Stimulated activated CD4-positive, alpha-beta T cell treated with anti-CD3 and anti-CD28 coated beads, Interleukin-2, amount 100 ng/mL, for 48 hours (primary cell): ENCODE measurements at places on chromosomes 4 and X.
A peak's percentile ranks its signal among the peaks of the same experiment; 100 is the strongest.

DNA sequence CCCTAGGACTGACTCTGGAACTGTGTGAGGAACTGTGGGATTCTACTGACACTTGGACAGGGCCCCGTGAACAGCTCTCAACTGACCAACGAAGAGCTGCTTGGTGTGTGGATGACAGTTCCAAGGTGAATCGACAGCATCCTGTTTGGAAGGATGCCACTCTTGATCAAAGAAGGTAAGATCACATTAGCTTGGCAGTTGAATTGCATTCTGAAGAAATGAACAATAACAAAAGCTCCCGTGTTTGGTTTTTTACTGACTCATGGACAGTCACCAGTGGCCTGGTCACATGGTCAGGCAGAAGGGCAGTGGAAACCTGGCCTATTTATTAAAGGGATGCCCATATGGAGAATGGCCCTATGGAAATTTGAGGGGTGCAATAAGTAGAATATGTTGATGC, 33.1 kb upstream of the GPR34 start:
- DNase-seq: no peak

DNA sequence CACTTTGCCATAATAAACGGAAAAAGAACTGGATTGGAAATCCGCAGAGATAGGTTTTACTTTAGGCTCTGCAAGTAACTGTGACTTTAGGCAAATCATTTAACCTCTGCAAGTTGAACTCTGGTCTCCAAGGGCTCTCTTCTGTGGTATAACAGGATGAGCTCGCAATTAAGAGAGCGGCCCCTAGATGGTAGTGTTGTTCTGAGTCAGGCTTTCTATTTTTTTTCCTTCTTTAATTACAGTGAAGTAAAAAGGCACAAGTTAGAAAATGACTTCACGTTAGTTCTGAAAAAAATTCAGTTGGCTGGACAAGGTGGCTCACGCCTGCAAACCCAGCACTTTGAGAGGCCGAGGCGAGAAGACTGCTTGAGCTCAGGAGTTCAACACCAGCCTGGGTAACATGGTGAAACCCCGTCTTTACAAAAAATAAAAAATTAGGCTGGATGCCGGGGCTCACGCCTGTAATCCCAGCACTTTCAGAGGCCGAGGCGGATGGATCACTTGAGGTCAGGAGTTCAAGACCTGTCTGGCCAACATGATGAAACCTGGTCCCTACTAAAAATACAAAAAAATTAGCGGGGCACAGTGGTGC, 18.0 kb downstream of the RPS3A start:
- DNase-seq: peak; percentile 47

GRCh38 chrX:151396042-151396824, 773 bp upstream of the VMA21 start:
- DNase-seq: peak; percentile 7

GRCh38 chrX:153953342-153953830, 8.9 kb upstream of the RENBP start:
- DNase-seq: peak; percentile 91

DNA sequence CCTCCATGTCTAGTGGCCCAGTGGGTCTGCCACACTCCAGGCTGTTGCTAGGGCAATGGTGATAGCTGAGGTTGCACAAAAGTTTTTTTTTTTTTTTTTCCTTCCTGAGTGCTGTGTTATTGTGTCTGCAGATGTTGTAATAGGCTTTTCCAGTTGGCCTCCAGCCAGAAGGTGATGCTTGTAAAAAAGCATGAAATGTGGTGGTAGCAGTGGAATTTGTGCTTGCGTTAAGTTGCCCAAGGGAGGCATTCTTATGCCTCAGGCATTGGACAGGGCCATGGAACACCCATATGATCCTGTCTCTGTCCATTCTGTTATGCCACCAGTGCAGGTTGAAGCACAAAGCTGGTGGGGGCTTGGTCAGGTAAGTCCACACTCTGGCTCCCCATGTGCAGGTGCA, 660.5 kb upstream of the SPANXN1 start:
- DNase-seq: no peak

DNA sequence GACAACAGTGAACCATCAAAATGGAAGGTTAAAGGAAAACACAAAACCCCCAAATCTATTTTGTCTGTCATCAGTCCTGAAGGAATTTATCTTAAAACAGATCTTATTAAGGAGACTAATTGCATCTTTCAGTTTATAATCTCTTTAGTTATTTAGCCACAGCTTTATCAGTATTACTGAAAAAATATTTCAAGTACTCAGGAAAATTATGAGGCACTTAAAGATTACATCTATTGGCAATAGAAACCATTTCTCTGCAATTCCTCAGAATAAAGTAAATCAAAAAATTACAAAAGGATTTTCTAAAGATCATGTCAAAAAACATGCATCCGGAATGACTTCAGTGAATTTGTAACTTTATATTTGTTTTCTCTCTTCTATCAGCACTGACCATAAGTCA, 35.2 kb downstream of the ANTXR2 start:
- no peak for DNase-seq

DNA sequence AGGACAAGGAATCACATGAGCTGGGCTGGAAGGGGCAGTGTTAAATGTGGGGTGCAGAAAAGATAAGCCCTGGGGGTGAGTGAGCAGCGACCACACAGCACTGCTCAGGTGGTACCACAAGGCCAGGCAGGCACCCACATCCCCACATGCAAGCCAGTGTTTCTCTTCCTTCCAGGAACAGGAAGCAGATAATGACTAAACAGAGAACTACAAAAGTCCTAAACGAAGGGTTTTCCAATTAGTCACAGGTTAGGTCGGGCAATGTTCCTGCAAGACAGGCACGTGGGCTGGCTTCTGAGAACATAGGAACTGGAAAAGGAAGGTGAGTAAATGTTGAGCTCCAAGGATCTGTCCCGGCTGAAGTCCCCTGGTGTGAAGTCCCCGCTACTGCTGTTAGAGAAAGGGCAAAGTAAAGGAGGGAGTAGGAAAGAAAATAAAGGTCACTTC, 19.5 kb downstream of the RELL1 start:
- DNase-seq: no peak

DNA sequence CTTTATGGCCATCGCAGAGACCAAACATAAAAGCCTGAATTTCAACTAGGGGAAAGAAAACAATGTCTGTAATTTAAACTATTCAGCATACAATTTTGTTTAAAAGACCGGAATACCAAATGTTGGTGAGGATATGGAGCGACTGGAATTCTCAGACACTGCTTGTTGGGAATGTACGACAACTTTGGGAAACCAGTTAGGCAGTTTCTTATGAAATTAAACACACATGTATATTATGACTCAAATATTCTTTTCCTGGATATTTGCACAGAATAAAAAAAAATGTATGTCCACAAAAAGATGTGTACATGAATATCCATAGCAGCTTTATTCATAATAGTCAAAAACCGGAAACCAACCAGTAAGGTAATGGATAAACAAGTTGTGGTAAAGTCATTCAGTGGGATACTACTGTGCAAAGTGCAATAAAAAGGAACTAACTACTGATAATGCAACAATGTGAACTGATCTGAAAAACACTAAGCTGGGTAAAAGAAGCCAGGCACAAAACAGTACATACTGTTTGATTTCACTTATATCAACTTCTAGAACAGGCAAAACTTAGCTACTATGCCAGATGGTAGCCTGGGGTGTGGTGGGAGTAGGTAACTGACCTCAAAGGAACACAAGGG, 152.7 kb upstream of the FTHL17 start:
- no peak for DNase-seq

GRCh38 chr4:24754571-24754970, 40.8 kb upstream of the SOD3 start:
- no peak for DNase-seq

GRCh38 chr4:182600093-182600492, 317.1 kb downstream of the DCTD start:
- DNase-seq: no peak

GRCh38 chrX:20382518-20383297, 116.0 kb upstream of the RPS6KA3 start:
- DNase-seq: no peak

GRCh38 chr4:109155084-109155483, 147.4 kb downstream of the COL25A1 start:
- no peak for DNase-seq

GRCh38 chr4:3240936-3241522, 7.9 kb upstream of the MSANTD1 start:
- DNase-seq: no peak

DNA sequence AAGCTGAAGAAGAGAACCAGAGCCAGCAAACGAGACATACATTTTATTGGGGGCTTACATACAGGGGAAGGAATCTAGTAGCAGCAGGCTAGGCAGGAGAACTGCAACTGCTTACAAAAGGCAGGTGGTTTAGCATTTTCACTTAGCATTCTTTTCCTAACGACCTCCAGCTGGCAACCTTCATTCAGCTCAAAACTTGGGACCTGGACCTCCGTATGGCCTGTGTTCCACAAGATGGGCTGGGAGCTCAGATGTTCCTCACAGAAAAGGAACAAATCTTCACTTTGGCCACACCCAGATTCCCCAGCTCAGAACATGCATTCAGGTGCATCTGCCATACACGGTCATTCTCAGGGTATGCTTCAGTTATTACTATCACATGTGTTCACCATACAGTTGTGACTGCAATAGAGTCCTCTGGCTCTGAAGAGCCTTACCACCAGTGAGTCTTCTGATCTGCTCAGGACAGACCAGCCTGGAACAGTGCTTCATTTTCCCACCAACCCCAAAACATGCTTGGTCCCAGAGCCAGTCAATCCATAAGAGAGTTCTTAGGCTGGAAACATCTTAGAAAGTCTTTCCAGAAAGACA, 29.6 kb upstream of the AP1AR start:
- DNase-seq: no peak

GRCh38 chrX:33014949-33015348, 196.4 kb downstream of the DMD start:
- no peak for DNase-seq

DNA sequence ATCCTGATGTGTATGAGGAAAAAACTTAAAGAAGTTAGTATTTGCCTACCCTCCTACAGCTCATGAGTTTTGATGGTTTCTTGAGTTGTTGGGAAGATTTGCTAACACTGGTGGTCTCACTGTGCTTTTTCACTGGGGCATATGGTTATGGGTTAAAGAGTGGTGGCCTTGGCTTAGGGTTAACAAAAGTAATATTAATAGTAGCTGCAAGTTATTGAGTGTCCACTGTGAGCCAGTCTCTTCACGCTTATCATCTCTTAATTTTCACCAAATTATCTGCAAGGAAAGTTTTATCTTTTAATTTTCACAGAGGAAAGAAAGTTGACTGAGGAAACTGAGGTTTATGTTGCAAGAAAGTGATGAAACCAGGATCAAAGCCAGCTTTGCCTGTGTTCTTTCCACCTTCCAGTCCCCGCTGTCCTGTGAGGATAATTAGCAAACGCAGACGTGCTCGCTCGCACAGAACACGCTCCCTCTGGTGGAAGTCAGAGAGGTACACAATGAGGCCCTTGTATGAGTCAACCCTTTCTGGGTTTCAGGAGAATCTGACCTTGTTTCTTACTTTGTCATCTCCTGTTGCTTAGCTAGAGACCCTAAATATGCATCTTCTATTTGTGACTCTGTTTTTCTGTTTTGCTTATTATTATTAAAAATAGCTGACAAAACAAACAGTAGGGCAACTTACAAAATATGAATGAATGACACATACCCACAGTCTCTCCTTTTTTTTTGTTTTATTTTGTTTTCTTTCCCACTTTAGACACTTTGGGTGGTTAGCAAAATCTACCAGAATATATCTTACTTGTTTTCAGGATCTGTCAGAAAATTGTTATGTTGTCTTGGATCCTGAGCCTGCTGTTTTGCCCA, 94.3 kb downstream of the DDIT4L start:
- DNase-seq: peak; percentile 45

- no peak for DNase-seq
Observed at GRCh38 chrX:78048052-78048451, 56.0 kb upstream of the PGK1 start.

GRCh38 chrX:112521676-112522075, 158.1 kb downstream of the LHFPL1 start:
- no peak for DNase-seq

- DNase-seq: no peak
Observed at GRCh38 chrX:154873329-154873728, 12.8 kb upstream of the F8A1 start.

DNA sequence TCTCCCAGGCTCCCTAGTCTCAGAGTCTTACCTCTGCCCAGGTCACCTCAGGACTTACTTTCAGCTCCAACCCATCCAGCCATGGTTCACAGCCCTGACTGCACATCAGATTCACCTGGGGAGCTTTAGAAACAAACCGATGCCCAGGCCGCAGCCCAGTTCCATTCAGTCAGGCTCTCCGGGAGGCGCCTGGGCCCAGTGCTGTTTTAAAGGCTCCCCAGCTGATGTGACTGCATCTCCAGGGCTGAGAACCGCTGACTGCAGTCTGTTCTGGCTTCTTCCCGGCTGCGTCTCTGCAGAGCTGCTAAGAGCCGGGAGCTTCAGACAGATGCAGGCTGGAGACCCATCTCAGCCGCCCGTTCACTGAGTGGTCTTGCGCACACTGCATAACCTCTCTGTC, 44.4 kb upstream of the LGI2 start:
- no peak for DNase-seq

- DNase-seq: peak; percentile 27
Observed at GRCh38 chrX:78517124-78517523, 142.0 kb downstream of the RTL3 start.

GRCh38 chrX:118729042-118729652, 1.7 kb downstream of the IL13RA1 start:
- no peak for DNase-seq

DNA sequence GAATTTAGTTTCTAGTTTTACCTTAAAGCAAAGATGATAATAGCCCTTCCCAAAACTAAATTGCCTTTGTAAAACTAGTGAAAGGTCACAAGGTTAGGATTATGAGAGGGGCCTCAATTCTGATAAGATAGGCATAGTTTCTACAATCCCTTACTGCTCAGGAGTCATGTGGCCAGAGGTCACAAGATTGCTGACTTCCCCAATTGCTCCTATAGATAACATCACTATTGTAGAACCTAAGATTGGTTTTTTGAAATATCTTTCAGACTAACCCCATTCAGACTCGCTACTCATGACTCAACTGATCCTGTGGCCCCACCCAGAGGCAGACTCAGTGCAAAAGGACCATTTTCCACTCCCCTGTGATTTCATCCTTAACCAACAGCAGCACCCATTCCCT, 70.3 kb downstream of the SCD5 start:
- DNase-seq: no peak

- DNase-seq: no peak
Observed at GRCh38 chrX:77442728-77443127, 4.5 kb upstream of the FGF16 start.

DNA sequence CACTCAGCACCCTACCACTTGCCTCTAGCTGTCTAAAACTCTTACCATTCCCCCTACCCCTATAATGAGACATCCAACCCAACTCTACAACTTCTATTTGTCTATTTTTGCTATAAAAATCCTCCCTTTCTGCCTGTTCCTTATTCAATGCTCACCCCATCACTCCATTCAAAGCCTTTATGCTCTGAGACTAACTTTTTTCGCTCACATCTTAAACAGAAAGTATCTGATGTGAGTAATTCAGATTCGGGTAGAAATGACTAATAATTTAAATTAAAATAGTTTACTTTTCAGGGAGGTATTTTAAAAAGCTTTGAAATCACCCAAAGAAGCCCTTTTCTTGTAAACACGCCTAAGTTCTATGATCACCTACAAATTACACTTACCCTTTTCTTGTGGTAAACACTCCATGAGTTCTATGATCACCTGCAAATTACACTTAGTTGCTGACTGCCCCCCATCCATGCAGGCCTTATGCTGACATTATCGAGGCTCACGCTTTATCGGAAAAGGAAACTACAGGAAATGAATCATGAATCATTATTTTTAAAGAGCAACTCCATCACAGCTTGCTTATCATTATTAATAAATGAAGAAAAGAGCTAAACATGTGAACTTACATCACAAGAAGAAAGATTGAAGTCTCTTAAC, 168.7 kb upstream of the PPP1R2C start:
- DNase-seq: no peak
